Fibroblast of skin of right biceps (primary cell): ENCODE measurements at places on chromosomes 4 and X.

DNA sequence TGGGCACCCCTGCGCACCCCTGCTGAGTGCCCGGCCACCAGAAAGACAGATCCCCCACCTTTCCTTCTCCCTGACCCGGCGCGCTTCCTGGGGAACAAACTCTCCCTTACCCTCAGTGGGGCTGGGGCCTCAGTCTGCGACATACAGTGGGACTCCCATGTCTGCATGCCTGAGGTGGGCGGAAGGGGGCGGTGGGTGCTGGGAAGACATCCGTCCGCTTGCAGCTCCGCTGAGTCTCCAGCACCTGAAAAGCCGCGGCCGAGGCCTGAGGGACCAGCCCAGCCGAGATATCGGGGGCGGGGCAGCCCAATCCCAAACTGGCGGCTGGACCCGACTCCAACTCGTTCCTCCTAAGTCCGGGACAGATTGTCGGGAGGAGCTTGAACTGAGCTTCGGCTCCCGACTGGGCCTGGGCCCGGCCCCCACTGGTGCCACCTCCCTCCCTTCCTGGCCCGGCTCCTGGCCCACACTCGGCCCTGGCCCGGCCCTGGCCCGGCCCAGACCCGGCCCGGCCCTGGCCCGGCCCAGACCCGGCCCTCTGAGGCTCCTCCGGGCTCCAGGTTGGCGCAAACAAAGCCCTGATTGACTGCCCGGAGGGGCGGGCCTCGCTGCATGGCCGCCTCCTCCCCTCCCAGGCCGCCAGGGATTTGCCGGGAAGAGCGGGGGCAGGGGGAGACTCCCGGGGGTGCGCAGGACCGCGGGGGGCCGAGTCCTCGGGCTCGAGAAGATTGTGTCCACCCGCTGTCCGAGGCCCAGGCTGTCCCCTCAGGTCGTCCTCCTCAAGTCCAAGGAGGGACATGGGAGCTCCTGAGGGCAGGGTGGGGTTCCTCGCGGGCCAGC is 877 bp upstream of the SLC16A2 start:
- peak; percentile 60 for DNase-seq

DNA sequence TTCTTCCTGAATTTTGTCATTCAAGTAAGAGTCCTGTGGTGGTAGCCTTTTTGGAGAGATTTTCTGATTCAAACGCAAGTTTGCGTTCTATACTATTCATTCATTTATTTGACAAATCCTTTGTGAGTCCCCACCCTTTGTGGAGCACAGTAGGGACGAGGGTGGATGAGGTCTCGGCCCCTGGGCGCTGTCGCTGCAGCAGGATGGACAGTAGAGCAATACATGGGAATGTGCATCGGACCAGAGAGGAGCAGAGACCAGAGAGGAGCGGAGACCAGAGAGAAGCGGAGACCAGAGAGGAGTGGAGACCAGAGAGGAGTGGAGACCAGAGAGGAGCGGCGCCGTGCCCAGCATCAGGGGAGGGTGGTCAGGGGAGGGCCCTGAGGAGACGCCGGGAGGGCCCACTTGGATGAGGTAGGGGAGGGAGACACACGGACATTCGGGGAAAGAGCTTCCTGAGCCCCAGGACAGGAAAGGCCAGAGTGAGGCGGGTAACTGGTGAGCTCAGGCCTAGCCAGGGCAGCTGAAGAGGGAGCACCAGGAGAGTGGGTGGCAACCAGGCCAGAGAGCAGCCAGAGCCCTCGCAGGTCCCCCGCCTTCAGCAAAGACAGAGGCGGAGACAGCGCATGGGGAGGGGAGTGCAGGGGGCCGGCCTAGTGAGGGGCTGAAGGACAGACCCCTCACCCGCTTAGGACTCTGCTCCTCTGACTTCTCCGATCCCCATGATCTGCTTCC is 67.3 kb downstream of the NAT8L start:
- DNase-seq, result no peak

- DNase-seq, result peak; percentile 32
These were observed 88.6 kb upstream of the IL1RAPL1 start for GRCh38 chrX:28498658-28499057.

DNA sequence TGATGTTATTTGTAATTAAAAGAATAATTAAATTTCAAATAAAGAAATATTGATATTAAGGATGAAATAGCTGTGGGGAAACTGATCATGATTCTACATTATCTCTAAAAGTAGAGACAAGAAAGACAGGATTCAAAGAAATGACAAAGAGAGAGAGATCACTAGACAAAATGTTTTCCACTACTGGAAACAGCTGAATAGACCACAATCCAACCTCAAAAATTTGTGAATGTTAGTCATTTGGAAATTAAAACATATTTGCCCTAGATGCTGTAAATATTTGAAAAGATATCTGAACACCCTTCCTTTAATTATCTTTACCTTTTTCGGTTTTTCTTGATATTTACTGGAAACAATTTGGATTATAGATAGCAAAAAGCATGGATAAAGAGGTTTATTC is 414.9 kb downstream of the CENPC start:
- no peak for DNase-seq

- DNase-seq, result peak; percentile 13
These were observed 627 bp downstream of the CDKN2AIP start for GRCh38 chr4:183445097-183445428.

DNA sequence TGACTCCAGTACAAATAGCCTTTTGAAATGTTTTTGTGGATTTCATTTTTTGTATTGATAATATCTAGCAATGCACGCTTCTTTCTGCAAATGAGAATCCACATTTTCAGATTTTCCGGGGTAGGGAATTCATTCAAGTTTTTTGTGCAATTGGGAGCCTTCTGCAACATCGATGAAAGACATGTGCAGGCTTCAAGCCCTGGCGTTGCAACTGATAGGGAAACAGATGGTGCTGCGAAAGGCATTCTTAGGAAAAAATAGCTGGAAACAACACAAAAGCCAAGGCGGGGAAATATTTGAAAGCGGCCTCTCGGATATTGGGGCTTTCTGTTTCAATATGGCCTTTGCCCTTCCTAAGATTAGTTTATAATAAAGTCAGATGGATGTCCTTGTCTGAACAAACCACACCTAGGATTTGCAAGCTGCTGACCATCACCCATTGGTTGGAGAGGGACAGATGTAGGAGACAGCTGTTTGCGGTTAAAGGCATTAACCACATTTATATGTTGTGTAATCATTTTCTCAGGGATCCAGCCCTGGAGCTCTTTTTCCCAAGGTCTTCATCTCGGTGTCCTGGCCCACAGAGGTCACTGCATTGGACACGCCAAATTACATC is 136.5 kb downstream of the PRKX start:
- DNase-seq, result peak; percentile 60

GRCh38 chrX:11329021-11329420 is 35.8 kb downstream of the AMELX start:
- peak; percentile 8 for DNase-seq

- DNase-seq, result no peak
These were observed 6.2 kb downstream of the CACNA1F start for GRCh38 chrX:49226946-49227345.

DNA sequence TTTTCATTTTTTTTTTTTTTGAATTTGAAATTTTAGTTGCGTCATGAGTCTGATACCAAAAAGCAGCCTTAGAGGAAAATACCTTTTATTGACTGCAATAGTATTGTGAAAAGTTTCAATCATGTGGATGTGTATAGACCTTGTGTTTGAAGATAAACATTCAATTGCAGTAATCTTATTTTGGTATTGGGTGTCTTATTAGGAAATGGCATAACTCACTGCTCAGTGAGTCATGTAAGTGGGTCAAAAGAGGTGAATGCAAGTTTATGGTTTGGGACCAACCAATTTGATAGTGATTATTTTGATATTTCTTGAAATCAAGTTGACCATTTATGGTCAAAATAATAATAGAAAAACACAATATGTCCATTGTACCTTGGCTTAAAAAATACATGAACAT is 627.8 kb upstream of the SLIT2 start:
- no peak for DNase-seq

GRCh38 chrX:47540754-47541538 is 20.1 kb upstream of the ARAF start:
- DNase-seq, result peak; percentile 89

GRCh38 chr4:126230269-126230668 is 915.5 kb downstream of the FAT4 start:
- DNase-seq, result peak; percentile 42

DNA sequence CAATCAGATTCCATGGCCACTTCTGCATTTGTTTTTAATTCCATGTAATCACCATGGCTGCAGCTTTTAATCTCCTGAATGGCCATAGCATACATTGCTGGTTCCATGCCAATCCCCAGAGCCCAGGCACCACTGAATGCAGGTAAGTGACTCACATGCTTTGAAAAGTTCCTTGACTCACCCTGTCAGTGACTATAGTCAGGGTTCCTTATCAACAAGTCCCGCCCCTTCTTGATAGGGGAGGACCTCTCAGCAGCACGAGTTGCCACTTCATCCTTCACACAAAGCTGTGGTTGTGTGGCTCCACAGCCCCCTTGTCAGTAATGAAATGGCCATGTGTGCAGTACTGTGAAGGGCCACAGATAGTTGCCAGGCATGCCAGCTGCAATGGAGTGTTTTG is 516.6 kb downstream of the PPARGC1A start:
- DNase-seq, result peak; percentile 76

- DNase-seq, result peak; percentile 36
These were observed 646 bp upstream of the FAM3A start for GRCh38 chrX:154516656-154517100.

- peak; percentile 44 for DNase-seq
These were observed 242.8 kb downstream of the PCDH7 start for GRCh38 chr4:30962939-30963338.

GRCh38 chrX:115332832-115333231 is 43.3 kb downstream of the LUZP4 start:
- no peak for DNase-seq

- DNase-seq, result no peak
These were observed 6.4 kb upstream of the PHEX start for GRCh38 chrX:22025751-22026150.

GRCh38 chr4:184762100-184762499 is 28.2 kb upstream of the CENPU start:
- no peak for DNase-seq

DNA sequence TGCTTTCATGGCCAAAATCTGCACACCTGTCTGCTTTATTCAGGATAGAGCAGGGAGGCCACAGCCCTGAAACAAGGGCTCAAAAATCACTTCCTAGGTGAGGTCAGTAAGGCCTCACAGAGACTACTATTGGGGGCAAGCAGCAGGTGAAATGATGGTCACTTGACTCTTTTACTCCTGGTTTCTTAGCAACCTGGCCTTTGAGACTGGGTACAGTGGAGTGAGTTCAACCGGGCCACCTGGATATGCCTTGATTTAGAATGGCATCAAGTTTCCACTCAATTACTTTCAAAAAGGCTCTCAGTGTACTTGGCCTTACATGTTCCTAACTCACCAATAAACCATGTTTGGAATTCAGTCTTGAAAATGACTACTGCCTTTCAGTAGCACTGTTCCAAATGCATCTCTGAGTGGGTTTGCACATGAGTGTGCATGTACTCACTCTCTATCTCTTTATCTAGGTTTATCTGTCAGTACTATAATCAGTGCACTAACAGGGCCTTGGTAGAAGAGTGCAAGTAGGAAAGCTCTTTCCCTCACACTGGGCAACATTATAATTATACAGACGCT is 388.2 kb downstream of the OPHN1 start:
- no peak for DNase-seq

DNA sequence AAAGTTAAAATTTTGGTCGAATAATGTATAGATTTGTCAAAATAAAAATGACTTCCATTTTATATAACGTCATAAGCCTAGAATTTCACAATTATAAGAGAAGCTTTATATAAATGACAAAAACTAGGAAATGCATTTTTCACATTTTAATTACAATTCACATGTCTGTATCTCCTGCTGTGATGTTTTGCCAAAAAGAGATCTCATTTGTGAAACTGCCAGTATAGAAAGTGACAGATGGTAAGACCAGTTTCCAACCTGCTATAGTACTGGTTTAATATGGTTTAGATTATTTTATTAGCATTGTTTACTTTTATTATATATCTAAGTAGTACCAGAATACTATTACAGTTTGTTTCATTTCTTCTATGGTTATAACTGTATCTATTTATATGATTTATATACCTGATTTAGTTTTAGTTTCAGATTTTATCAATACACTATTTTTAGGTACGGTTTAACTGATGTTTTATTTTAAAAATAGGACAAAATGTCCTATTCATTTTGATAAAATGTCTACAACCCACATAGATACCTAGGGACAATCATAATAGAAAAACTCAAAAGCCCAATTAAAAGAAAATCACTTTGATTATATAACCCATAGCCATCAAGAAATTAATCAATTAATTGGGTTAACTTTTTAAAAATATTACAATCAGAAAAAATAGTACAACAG is 5.4 kb upstream of the CCSER1 start:
- DNase-seq, result no peak

- peak; percentile 57 for DNase-seq
These were observed 446.2 kb downstream of the RAPGEF2 start for GRCh38 chr4:159549098-159549518.

DNA sequence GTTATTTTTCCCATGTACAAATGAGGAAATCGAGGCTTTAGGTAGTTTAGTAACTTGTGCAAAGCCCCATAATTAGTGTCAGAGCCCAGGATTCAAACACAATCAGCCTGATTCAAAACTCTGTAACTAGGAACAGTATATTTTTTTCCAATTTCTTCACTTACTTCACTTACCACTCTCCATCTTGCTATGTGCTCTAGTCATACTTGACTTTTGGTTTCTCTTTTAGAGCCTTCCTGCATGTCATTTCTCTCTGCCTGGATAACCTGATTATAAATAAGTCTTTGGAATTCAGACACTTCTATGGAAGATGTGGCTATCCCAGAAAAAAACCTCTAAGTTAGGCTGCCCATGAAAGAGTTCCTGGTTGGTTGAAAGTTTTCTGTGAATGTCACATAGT is 22.2 kb downstream of the SATL1 start:
- no peak for DNase-seq

DNA sequence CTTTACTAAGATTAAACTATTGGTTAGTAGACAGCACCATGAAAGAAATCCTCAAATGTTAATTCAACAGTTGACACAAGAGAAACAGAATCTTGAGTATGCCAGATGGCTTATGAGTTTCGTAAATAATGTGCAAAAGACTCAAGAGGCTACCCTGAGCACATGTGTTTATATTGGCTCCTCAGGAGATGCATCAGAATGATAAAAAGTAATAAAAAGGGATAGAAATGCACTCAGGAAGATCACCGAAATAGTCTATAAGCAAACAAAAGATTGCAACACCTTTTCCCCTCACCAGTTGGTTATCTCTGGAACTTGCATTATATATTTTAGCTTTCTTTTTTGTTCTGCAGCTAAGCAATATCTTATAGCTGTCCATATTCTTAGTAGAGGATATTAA is 84.4 kb downstream of the SCFD2 start:
- no peak for DNase-seq

GRCh38 chr4:2767046-2767704 is 11.0 kb upstream of the TNIP2 start:
- no peak for DNase-seq

- DNase-seq, result no peak
These were observed 48.4 kb upstream of the MAP3K15 start for GRCh38 chrX:19563746-19564145.

DNA sequence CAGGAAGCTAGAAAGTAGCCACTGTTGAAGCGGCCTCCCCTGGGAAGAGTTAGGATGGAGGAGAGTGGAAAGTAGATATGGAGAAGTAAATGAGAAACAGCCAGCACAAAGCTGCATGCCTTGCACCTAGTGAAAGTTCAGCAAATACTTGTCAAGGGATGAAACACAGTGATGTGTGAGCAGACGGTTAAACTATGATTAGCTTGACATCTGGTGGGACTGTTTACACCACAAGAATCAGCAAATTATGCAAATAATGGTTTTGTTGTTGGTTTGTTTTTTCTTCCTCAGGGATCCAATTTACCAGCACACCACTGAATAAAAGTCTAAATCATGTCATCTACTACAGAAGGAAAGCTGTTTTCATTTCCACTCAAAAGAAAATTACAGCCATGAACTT is 87.1 kb downstream of the CORIN start:
- no peak for DNase-seq
